ENCODE measurements at places on chromosomes 5 and 9.

GRCh38 chr5:59587489-59588337 is 305.8 kb downstream of the PDE4D start:
- H3K27ac ChIP-seq, result no peak overlapping the region
- no peak overlapping the region for H3K4me3 ChIP-seq
- no peaks in the 10 kb centered on the region for H3K27me3 ChIP-seq
- H3K4me1 ChIP-seq, result peaks cover 2% of the 10 kb centered on the region
- no peaks in the 10 kb centered on the region for H3K36me3 ChIP-seq

DNA sequence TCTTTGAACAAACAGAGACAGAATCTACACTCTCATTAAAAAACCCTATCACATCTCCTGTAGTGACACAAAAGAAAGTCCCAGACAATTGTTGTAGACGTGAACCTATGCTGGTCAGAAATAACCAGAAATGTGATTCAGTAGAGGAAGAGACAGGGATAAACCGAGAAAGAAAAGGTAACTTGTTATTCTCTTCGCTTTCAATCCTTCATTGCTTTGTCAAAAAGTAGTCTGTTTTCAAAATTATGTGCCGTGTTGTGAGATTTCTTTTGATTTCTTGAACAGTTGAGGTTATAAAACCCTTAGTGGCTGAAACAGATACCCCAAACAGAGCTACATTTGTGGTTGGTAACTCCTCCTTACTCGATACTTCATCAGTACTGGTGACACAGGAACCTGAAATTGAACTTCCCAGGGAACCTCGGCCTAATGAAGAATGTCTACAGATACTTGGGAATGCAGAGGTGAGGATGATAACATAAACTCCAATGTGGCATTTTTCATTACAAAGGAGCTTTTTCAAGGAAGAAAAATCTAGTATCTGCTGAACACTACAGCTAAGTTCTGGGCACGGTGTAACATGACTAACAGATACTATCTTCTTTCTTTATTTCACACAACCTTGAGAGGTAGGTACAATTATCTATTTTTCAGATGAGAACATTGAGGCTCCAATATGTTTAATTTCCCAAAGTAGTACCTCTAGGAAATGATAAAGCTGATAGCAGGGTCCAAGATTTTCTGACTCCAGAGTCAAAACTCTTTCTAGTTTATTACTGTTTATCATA is 14.3 kb downstream of the HMGCR start:
- H3K4me3 ChIP-seq, result no peak overlapping the region
- H3K4me1 ChIP-seq, result no peaks in the 10 kb centered on the region
- H3K36me3 ChIP-seq, result peaks cover 17% of the 10 kb centered on the region
- no peak for DNase-seq

DNA sequence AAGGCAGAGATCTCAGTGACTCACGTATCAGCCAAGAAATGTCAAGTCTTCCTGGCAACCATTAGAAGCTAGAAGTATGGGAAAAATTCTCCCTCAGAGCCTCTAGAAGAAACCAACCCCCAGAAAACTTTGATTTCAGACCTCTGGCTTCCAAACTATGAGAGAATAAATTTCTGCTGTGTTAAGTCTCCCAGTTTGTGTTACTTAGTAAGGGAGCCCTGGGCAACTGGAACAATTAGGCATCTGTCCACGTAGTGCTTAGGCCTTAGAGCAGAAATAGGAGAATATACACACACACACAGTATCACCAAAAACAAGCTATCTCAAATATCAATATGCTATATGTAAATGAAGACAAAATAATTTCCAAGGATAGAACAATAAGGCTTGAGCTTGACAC is 894.8 kb upstream of the CDH10 start:
- no peak for DNase-seq
- H3K27me3 ChIP-seq, result no peaks in the 10 kb centered on the region
- no peak overlapping the region for H3K4me3 ChIP-seq
- no peak overlapping the region for H3K27ac ChIP-seq

DNA sequence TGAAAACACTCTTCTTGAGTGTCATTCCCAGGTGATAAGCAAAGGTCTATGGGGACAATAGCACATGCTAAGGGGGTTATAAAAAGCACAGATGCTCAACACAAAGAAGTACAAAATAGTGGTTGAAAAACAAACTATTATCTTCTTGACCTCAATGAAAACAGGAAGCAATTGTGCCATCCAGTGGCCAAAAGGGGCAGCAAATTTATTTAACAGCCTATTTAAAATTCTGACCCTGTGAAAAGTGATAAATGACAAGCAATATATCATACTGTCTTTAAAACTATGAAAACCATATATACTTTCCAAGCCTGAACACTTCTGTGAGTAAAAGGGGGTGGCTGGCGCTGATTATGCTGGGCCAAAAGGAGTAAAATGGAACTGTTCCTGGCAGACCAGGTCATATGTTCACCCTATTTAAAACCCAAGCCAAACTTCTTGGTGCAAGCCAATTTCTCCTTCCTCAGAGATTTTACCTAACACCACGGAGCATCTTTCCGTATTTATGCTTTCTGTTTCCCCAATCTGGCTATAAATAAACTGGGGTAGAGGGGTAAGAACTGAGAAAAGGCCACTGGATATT is 29.7 kb downstream of the TEX10 start:
- no peak overlapping the region for H3K27ac ChIP-seq
- H3K4me1 ChIP-seq, result no peaks in the 10 kb centered on the region
- no peak overlapping the region for H3K4me3 ChIP-seq
- peaks cover 1% of the 10 kb centered on the region for H3K36me3 ChIP-seq
- peak; percentile 37 for DNase-seq
- no peaks in the 10 kb centered on the region for H3K27me3 ChIP-seq

DNA sequence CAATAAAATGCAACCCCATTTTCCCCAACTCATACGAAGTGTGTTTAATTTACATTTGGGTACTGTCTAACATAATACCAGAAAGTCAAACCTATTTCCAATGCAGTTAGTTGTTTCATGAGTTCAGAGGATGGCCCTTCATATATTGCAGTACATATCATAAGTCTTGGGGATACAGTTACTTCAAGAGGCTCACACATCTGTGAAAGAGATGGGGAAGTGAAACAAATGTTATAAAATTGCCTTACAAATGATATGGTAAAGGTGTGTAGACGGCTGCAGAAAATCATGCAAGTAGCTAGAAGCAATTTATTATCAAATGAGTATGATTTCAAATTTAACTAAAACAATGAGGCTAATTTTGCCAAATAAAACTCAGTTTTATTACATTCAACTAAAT is 219.0 kb upstream of the CDH12 start:
- no peaks in the 10 kb centered on the region for H3K27me3 ChIP-seq
- no peaks in the 10 kb centered on the region for H3K36me3 ChIP-seq
- DNase-seq, result no peak
- no peak overlapping the region for H3K27ac ChIP-seq

DNA sequence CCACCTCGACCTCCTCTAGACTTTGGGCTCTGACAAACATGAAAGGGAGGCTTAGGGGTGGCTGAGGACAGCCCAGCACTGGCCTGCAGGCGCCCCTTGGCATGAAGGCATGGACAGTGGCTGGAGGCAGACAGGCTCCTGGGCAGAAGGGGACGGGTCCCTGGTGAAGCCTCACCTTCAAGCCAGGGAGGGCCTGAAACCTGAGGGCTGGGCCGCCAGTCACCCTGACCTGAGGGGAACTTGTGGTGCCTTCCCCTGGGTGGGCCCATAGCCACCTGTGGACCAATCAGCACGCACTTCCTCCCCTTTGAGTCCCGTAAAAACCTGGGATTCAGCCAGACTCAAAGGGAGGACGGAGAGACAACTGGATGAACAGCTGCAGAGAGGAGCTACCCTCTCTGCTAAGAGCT is 90.4 kb upstream of the PUM3 start:
- no peaks in the 10 kb centered on the region for H3K27me3 ChIP-seq
- no peaks in the 10 kb centered on the region for H3K36me3 ChIP-seq
- no peak overlapping the region for H3K27ac ChIP-seq
- DNase-seq, result no peak

DNA sequence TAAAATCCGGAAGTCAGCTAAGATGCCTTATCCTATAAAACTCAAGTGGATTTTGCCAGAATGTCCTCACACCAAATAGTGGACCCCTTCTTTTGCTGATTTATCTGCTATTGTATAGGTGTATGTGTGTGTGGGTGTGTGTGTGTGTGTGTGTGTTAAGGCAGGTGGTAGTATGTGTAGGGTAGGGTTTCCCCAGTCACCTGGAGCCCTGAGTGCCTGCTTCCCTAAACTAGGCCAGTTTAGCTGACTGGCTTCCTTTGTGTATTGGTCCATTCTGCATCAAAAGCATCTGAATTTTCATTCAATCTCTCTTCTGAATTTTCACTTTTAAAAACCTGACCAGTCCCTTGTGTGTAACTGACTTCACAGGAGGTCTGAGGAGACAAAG is 42.2 kb upstream of the LCP2 start:
- no peaks in the 10 kb centered on the region for H3K36me3 ChIP-seq
- no peak overlapping the region for H3K4me3 ChIP-seq
- no peaks in the 10 kb centered on the region for H3K27me3 ChIP-seq
- H3K27ac ChIP-seq, result no peak overlapping the region
- no peaks in the 10 kb centered on the region for H3K4me1 ChIP-seq

- H3K27ac ChIP-seq, result peak overlapping the region; percentile 15
- DNase-seq, result peak; percentile 91
- no peaks in the 10 kb centered on the region for H3K36me3 ChIP-seq
- H3K4me3 ChIP-seq, result no peak overlapping the region
- H3K4me1 ChIP-seq, result peaks cover 13% of the 10 kb centered on the region
These were observed 92.4 kb upstream of the NR3C1 start for GRCh38 chr5:143495821-143496275.

GRCh38 chr9:98929071-98929470 is 14.6 kb upstream of the COL15A1 start:
- H3K4me3 ChIP-seq, result no peak overlapping the region
- H3K27ac ChIP-seq, result no peak overlapping the region
- peaks cover 2% of the 10 kb centered on the region for H3K4me1 ChIP-seq
- H3K36me3 ChIP-seq, result no peaks in the 10 kb centered on the region
- DNase-seq, result peak; percentile 85

GRCh38 chr5:134084022-134084565 is 30.4 kb upstream of the TCF7 start:
- DNase-seq, result no peak
- no peak overlapping the region for H3K27ac ChIP-seq
- no peaks in the 10 kb centered on the region for H3K4me1 ChIP-seq
- H3K27me3 ChIP-seq, result peaks cover 2% of the 10 kb centered on the region
- H3K4me3 ChIP-seq, result no peak overlapping the region

GRCh38 chr5:98602534-98603112 is 170.8 kb upstream of the RGMB start:
- H3K4me3 ChIP-seq, result no peak overlapping the region
- no peak for DNase-seq
- no peaks in the 10 kb centered on the region for H3K36me3 ChIP-seq
- no peaks in the 10 kb centered on the region for H3K27me3 ChIP-seq

GRCh38 chr5:17221843-17222636 is 4.6 kb downstream of the BASP1 start:
- DNase-seq, result no peak
- no peak overlapping the region for H3K27ac ChIP-seq
- no peaks in the 10 kb centered on the region for H3K36me3 ChIP-seq
- H3K4me3 ChIP-seq, result no peak overlapping the region

- no peaks in the 10 kb centered on the region for H3K4me1 ChIP-seq
- peak overlapping the region; percentile 97 for H3K27ac ChIP-seq
- H3K4me3 ChIP-seq, result peak overlapping the region; percentile 69
- peak; percentile 86 for DNase-seq
- H3K36me3 ChIP-seq, result peaks cover 2% of the 10 kb centered on the region
These were observed 493 bp downstream of the PRXL2C start for GRCh38 chr9:96654450-96655197.

DNA sequence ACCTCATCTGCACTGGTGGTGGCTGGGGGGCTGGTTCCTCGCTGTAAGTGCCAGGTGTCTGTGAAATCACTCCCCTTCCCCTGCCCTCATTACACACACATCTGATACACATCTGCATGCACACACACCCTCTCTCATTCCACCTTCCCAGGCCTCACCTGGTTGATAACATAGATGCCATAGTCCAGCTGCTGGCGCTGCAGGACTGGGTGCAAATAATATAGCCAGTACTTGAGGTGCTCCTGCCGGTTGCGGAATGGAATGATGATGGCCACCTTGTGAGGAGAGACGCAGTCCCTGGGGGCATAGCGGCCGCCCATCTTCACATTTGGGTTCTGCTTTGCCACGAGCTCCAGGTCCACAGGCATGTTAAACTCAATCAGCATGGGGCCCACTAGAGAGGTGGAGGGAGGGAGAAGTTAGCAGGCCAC is 32.1 kb downstream of the B4GALT1 start:
- H3K36me3 ChIP-seq, result peaks cover 2% of the 10 kb centered on the region
- H3K4me1 ChIP-seq, result peaks cover 15% of the 10 kb centered on the region
- no peak overlapping the region for H3K4me3 ChIP-seq
- H3K27ac ChIP-seq, result no peak overlapping the region

- no peaks in the 10 kb centered on the region for H3K36me3 ChIP-seq
- no peak overlapping the region for H3K4me3 ChIP-seq
- no peaks in the 10 kb centered on the region for H3K27me3 ChIP-seq
- no peak overlapping the region for H3K27ac ChIP-seq
These were observed 375.5 kb downstream of the TLE1 start for GRCh38 chr9:81313877-81314276.

DNA sequence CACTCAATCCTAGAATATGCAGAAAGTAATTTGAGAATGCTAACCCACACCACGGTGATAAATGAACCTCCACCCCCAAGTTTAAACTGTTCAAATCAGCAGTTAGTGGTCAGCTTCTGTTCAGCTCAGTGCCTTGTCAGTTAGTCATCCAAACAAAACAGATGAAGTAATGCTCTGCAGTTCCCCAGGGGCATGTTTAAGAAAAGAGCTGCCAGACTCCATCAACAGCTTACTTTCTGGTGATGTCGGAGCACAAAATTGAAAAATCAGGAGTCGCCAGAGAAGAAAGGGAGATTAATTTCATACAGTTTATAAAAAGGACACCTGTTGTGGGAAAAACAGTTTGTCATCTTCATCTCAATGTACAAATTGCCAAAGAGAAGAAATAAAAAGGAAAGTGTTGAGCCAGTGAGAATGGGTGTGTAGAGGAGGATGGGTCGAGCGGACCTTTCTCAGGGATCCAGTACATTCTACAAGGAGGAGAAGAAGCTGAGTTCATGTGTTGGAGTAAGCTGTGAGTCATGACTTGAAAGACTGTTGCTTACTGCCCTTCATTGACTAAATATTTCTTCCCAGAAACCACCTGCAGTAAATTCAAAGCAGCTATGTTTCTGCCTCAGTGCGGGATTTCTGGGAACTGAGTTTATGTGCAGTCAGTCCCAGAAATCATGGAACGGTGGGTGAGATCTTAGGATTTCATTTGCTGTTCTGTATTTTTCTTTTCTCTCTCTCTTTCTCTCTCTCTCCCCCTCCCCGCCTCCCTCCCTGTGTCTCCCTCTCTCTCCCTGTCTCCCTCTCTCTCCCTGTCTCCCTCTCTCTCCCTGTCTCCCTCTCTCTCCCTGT is 13.7 kb downstream of the TRIO start:
- peak overlapping the region; percentile 65 for H3K4me3 ChIP-seq
- H3K27me3 ChIP-seq, result no peaks in the 10 kb centered on the region
- H3K4me1 ChIP-seq, result peaks cover 46% of the 10 kb centered on the region
- H3K36me3 ChIP-seq, result no peaks in the 10 kb centered on the region
- H3K27ac ChIP-seq, result peak overlapping the region; percentile 88

All from fibroblast of lung (primary cell).